ENCODE measurements at places on chromosomes 3 and 15.

GRCh38 chr3:105661461-105661860, 207.4 kb downstream of the CBLB start:
- DNase-seq: no peak

DNA sequence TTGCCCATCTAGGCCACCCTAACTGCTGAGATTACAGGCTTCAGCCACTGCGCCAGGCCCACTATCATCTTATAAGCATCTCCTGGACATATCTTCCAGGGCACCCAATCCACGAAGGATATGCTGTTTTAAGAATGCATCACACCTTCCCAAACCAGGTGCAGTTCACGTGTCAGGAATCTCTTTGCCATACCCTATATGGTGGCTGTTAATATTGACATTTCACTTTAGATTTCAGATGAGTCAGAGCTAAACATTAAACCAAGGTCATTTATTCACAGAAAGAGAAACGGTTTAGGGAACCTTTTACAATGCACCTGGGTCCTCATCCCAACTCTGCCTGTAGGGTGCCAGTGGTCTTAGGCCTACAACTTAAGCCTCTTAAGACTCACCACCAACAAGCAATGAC, 85.7 kb downstream of the TBL1XR1 start:
- DNase-seq: no peak

GRCh38 chr15:61081027-61081322, 148.1 kb downstream of the RORA start:
- DNase-seq: no peak

GRCh38 chr3:119294696-119295671, 801 bp downstream of the ARHGAP31 start:
- peak; percentile 22 for DNase-seq

DNA sequence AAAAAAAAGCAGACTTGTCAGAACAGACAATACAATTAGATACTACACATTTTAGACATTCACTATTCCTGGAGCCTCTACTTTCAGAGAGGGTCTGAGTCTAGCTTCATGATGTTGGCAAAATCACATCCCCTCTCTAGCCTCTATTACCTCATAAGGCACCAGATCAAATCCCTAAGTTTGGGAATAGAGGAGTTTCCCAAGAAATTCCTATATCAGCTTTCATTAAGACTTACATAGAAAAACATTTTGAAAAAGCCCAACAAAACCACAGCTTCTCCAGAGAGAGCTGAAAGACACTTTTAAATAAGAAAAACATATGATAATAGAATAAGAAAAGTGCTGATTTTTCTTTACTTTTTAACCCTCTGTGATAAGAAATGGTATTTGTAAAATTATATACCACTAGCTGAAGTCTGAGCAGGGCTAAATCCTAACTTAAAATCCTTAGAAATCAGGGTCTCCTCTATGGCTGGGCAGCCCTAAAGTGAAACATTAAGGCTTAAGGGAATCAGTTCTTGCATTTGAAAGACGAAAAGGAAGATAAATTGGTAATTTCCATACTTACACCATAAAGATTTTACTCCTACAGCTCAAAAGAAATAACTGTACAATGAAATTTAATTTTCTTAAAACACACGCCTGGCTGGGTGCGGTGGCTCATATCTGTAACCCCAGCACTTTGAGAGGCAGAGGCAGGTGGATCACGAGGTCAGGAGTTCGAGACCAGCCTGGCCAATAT, 4.3 kb downstream of the TBC1D2B start:
- no peak for DNase-seq

- no peak for DNase-seq
Measured at GRCh38 chr15:85047271-85047948, 65.8 kb downstream of the PDE8A start.

- no peak for DNase-seq
Measured at GRCh38 chr15:52290329-52290728, 5.3 kb downstream of the MYO5C start.

DNA sequence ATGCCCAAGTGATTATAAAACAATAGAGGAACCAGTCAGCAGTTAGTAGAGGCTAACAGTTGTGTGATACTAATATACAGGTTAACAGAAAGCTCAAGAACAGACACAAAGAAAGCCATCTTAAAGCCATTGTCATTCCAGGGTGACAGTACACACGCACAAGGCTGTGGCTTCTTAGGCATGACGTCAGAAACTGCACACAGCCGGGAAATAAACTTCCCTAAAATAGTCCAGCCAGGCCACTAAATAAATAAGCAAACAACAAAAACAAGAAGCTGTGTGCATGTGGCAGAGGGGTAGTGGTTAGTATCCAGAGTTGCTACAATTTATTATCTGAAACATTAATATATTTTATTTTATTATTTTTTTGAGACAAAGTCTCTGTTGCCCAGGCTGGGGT, 49.8 kb downstream of the PPCDC start:
- no peak for DNase-seq

GRCh38 chr3:176505878-176506621, 691.2 kb downstream of the TBL1XR1 start:
- no peak for DNase-seq

- DNase-seq: no peak
Measured at GRCh38 chr3:39295184-39295775, 15.4 kb upstream of the CX3CR1 start.

DNA sequence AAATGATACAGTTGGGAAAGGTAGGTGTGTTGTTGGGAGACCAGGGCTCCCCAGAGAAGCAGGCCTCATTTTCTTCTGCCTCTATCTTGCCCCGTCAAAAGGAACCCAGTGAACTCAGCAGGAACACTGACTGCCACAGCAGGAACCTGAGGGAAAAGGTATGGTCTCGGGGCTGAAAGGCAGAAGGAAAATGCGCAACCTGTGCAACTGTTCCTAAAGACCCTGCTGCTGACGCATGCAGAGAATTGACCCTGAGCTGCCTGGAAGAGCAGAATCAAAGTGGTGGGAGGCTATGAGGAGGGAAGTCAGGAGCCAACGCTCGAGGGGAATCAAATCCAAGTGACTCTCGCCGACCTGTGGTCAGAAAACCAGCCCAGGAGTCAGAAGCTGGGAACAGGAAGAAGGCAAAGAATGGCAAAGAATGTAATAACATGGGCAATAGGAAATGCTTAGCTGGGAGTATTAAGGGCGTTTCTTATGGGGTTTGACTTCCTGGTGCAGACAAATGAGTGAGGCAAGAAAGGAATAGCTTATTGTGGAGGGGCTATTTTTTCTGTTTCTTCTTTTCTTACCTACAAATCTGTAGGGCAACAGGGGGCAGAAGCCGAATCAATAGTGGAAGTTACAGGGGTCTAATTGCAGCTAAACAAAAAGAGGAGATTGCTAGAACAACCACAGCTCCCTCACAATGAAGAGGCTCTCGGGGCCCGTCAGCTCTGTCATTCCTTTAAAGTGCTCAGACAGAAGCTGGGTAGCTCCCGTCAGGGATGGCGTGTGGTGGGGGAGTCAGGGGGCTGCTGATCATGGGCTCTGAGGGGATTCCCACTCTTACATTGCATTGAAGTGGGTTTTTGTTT, 65.4 kb upstream of the DLG1 start:
- no peak for DNase-seq

- DNase-seq: no peak
Measured at GRCh38 chr15:33716025-33716424, 252.3 kb upstream of the CHRM5 start.

DNA sequence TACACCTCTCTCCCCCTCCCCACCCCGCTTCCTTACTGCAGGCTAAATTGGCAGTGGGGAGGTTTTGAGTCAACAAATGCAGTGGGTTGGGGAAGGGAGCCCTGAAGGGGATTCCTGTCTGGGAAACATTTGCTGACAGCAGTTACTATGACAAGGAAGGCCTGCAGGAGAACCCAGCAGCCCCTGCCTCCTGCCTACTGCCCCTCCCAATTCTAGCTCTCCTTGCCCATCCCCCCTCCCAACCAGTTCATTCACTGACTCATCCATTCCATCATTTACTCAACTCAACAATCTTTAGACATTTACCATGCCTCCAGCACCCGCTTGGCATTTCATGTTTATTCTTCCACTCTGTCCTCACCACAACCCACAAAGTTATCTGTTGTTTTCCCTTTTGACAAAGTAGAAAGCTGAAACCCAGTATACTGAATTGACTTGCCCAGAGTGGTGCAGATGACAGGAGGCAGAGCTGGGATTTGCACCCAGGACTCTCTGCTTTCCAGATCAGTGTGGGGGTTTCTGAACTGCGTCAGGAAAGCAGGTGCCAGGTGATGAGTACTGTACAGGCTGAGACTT, 75.0 kb downstream of the MAGEF1 start:
- DNase-seq: peak; percentile 22

GRCh38 chr3:104642827-104643226, 723.9 kb upstream of the ALCAM start:
- no peak for DNase-seq

- DNase-seq: no peak
Measured at GRCh38 chr15:98554272-98555172, 93.8 kb upstream of the IGF1R start.

- DNase-seq: no peak
Measured at GRCh38 chr3:36663666-36664291, 100.6 kb downstream of the DCLK3 start.

DNA sequence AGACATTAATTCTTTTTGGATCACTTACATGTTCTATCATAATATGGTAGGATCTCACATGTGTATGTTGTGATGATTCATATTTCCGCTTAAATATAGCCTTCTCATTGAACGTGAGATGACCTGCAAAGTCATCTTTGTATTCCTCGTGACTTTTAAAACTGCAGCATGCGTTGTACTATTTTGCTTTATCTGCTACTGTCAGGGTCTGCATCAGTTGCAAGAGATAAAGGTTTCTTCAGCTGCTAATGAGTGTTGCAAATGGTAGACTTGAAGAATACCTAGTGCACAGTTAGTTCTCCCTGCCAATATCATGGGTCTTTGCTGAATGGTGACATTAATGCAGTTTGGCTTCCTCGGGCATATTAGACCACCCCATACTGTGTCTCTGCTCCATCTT, 31.8 kb downstream of the REC114 start:
- no peak for DNase-seq

DNA sequence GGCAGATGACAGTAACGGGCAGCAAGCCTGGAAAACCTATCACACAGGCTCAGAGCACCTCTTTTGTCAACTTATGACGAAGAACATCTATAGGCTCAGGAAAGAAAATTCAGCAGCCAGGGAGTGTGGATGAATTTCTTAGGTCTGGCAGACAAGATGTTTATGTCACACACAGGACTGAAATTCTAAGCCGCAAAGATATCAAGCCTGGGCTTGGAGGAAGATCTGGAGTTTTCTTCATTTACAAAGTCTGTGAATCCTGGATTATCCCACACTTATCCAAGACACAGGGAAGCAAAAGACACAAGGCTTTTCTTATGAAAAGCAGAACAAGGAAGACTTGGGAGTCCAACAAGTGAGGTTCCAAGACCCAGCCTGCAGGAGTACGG, 23.4 kb upstream of the CHCHD6 start:
- no peak for DNase-seq

GRCh38 chr3:66427352-66427751, 73.5 kb downstream of the LRIG1 start:
- no peak for DNase-seq

DNA sequence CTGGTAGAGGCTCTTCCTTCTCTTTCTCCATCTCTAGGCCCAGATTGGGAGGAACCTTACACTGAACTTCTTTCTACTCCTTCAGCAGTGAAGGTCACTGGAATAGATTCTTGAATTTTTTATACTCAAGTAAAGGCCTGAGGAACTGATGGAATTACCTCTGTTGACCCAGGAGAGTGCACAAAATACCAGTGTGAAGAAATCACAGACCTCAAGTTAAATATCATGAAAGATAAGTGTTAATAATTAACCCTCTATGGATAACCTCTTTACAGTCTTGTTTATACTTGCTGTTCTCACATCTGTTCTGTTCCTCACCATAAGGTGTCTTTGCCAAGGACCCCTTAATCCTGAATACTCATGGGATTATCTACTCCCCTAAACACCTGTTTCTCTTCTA, 244.4 kb upstream of the STAC start:
- no peak for DNase-seq

DNA sequence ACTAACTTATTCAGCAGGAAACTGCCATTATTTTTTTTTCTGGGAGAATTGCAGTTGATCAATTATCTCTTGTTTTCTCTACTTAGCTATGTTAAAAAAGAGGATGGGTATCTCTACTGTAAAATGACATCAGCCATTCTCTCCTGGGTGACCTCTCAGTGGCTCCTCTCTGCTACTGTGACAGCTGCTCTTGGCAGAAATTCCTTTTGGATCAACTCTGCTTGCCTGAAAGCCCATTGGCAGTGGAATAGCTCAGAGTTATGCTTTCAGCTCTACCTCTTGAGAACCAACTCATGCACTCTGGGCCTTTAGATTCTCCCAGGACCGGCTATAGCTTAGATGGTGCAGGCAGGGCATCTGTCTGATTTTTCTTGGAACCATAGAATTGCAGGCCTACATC, 99.9 kb upstream of the GAP43 start:
- no peak for DNase-seq

DNA sequence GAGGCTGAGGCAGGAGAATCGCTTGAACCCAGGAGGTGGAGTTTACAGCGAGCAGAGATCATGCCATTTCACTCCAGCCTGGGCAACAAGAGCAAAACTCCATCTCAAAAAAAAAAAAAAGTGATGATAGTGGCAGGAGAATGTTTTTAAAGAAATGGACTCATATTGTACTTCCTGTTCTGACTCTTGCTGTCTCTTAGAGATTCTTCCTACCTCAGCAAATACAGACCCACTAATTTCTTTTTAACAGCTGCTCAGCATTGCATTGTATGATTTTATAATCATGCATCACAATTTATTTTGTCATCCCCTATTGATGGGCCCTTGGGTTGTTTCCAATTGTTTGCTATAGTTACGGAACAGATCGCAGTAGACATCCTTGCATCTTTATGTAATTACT, 8.8 kb upstream of the ANKDD1A start:
- no peak for DNase-seq

DNA sequence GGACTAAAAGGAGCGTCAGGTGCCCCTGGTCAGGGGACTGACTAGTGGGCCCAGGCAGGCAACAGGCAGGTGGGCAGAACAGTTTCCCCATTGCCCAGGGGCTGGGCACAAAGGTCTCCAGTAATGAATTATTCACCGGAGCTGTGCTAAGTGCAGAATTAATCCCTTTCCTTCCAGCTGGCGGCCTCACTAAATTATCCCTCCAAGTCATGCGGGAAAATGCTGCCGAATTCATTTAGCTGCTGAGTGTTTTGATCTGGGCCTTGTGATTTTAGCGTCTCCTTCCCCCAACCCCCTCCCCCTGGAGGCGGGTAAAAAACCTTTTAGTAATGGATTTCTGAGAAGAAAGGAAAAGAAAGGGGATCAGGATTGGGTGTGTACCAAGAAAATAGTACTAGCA, 47.2 kb downstream of the CCDC33 start:
- DNase-seq: no peak

DNA sequence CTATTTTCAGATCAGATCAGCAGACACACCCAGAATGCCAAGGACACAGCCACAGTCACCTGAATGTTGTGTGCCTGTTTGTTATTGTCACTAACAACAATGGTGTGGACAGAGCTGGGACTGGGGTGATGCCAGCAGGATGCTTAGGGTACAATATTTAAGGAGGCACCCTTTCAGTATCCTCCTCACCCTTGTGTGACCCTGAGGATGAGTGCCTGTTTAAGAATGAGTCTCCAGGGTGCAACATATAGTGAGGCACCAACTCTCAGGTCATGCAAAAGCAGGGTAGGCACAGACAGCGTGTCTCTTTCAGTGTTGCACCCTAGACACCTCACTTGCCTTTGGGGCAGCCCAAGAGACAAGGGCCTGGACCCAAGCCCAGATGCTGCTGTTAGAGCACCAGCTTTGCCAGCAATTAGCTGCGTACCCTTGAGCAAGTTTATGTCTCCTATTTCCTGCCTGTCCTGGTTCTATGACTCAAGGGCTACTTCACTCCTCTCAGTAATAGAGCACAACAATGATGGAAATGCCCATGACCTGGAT, 122.6 kb downstream of the AQP9 start:
- no peak for DNase-seq

- DNase-seq: no peak
Measured at GRCh38 chr3:134601539-134602439, 49.0 kb downstream of the KY start.

All from stimulated activated CD4-positive, alpha-beta T cell treated with anti-CD3 and anti-CD28 coated beads, Interleukin-12 subunit alpha, Interleukin-12 subunit beta, amount 100 ng/mL, for 24 hours (primary cell).